Body of pancreas (tissue), 4 donors: ENCODE measurements at places on chromosomes 5 and 9. TPM values are rescaled to one million over a fixed set of nuclear protein-coding genes. Genes with fewer than 3 reads are reported as not detected.

DNA sequence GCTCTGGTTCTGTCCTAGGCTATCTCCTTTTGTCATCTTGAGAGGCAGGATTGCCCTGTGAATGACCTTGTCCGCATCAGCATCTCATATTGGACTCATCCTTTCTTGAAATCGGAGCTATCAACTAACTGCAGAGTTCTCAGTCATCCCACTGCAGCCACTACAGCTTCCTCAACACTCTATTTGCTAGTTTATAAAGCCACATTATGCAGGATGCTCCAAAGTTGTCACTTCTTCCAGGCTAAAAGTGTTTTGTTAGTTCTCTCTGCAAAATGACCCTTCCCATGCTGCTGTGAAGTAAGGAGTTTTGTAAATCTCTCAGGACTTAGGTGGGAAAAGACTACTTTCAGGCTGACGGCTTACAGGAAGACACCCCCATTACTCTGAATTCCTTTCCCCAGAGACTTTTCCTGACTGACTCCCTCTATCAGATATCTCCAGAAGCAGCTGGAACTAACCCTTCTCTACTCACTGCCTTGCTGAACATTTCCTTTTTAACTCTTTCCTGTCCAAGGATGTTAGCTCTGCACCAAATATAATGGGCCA is 257.6 kb downstream of the NFIB start:
- H3K4me1 ChIP-seq: no peaks in the 10 kb centered on the region
- H3K36me3 ChIP-seq: no peaks in the 10 kb centered on the region
- H3K27me3 ChIP-seq: no peaks in the 10 kb centered on the region
- DNase-seq: no peak
- no peak overlapping the region for H3K4me3 ChIP-seq

DNA sequence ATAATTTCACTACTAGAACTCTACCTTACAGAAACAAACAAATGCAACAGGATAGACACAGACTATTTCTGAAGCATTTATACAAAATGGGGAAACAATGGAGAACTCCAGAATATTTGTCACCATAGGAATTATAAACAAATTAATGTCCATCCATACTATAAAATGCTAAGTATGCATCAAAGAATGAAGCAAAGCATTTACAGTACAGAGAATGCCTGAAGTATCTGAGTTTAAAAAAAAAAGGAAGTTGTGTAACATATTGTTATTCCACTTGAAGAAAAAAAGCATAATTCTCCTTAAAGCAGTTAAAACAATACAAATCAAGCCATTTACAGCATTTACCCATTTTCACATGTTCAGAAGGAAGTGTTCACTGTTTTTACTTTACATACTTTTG is 53.0 kb downstream of the DROSHA start:
- DNase-seq: no peak
- peaks cover 3% of the 10 kb centered on the region for H3K36me3 ChIP-seq
- no peaks in the 10 kb centered on the region for H3K27me3 ChIP-seq
- no peaks in the 10 kb centered on the region for H3K4me1 ChIP-seq

- H3K36me3 ChIP-seq: no peaks in the 10 kb centered on the region
- H3K27me3 ChIP-seq: no peaks in the 10 kb centered on the region
- no peaks in the 10 kb centered on the region for H3K4me1 ChIP-seq
- H3K27ac ChIP-seq: no peak overlapping the region
- no peak overlapping the region for H3K4me3 ChIP-seq
These were observed 17.0 kb upstream of the F2RL1 start for GRCh38 chr5:76801803-76802195.

DNA sequence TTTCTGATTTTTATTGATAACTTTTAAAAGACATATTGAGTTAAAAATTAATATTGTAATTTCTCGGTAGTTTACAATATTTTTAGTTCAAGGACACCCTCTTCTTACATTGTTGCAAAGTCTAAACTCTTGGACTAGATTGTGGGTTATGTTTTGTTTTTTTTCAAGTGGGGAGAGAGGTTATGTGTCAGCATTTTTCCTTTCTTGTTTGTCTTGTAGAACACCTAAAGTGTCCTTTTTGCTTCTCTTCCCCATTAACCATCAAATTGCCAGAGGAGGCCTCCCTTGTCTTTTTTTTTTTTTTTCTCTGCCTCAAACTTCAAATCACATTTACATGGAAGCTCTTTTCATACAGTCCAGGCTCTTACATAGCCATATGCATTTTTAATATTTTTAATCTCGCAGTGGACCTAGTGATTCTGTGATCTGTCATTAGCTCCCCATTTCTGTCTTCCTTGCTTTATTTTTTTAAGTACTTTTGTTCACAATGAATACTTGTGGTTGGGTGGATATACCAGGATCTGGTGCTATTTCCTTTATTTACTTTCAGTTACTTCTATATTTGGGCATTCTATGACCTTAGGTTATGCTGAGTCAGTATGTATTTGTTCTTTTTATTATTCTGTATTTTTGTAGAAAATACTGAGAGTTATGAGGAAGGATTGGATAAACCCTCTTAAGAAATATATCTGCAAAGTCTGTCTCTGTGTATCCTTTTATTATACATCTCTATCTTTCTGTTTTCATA is 2280.6 kb upstream of the ACO1 start:
- H3K4me1 ChIP-seq: no peaks in the 10 kb centered on the region
- H3K4me3 ChIP-seq: no peak overlapping the region
- no peak for DNase-seq
- no peaks in the 10 kb centered on the region for H3K36me3 ChIP-seq
- H3K27me3 ChIP-seq: no peaks in the 10 kb centered on the region
- no peak overlapping the region for H3K27ac ChIP-seq

DNA sequence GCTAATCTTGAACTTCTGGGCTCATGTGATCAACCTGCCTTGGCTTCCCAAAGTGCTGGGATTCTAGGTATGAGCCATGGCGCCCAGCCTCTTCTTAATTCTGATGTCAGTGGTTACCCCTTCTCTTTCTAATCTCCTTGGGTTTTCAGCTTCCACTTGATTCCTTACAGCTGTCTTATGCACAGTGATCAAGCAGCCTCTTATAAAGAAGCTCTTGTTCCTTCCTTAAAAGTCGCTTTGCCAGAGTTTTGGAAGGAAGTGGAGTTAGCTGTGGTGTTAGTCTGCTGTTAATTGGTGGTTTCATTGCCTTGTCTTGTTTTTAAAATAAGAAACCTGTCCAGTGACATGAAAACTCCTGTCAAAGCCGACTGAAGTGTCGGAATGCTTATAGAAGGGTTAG is 128.1 kb upstream of the CACNA1B start:
- no peak overlapping the region for H3K4me3 ChIP-seq
- H3K27ac ChIP-seq: no peak overlapping the region

GRCh38 chr5:27708534-27708933 is 670.1 kb upstream of the CDH9 start:
- H3K4me3 ChIP-seq: no peak overlapping the region
- H3K36me3 ChIP-seq: no peaks in the 10 kb centered on the region
- DNase-seq: no peak
- H3K4me1 ChIP-seq: no peaks in the 10 kb centered on the region

The TEX48 gene
- total RNA-seq: not detected

The PDZD2 gene
- 12.9 TPM for total RNA-seq

The SOHLH1 gene
- total RNA-seq: not detected

The QRFP gene
- total RNA-seq: not detected
